Stimulated activated CD4-positive, alpha-beta T cell treated with anti-CD3 and anti-CD28 coated beads, Interleukin-4, amount 100 ng/mL, for 24 hours (primary cell): ENCODE measurements at places on chromosomes 12 and 14.

- no peak for DNase-seq
These were observed 13.1 kb upstream of the SMARCC2 start for GRCh38 chr12:56202366-56202765.

DNA sequence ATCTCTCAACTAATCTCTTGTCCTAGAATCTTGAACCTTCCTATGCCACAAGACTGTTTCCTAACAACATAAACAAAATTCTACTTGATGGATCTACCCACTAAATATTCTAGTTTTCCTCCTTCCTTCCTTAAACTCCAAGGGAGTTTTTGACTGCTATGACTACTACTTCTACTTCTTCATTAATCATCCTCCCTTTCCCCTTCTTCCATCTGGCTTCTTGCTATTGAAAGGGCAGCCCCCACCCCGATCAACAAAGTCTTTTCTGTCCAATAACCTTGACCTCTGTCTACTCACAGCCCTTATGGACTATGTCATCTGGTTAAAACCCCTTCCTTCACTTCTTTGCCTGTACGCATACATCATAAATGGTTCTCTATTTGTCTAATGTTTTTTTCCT is 5.6 kb downstream of the LTA4H start:
- DNase-seq = no peak

- no peak for DNase-seq
These were observed 166.7 kb downstream of the ITPR2 start for GRCh38 chr12:26666286-26666685.

- DNase-seq = peak; percentile 98
These were observed at the start of gene ACTR6 for GRCh38 chr12:100200463-100201181. Gene ACTR6 (plus strand): TSS chr12:100200815. CDS start chr12:100200852, 37 bp downstream.

- no peak for DNase-seq
These were observed 98.1 kb downstream of the PIWIL1 start for GRCh38 chr12:130435826-130436225.
